Activated naive CD4-positive, alpha-beta T cell treated with anti-CD3 and anti-CD28 coated beads, Interleukin-2, amount 10 ng/mL, durations not matched to agents 7 days and 5 days (primary cell): ENCODE measurements at places on chromosomes 1 and 21.

GRCh38 chr1:212328248-212328647 is 43.0 kb downstream of the PPP2R5A start:
- peaks cover 25% of the 10 kb centered on the region for H3K36me3 ChIP-seq
- H3K4me1 ChIP-seq, result peaks cover 7% of the 10 kb centered on the region
- H3K27ac ChIP-seq, result no peak overlapping the region
- no peak for DNase-seq
- H3K27me3 ChIP-seq, result no peaks in the 10 kb centered on the region

DNA sequence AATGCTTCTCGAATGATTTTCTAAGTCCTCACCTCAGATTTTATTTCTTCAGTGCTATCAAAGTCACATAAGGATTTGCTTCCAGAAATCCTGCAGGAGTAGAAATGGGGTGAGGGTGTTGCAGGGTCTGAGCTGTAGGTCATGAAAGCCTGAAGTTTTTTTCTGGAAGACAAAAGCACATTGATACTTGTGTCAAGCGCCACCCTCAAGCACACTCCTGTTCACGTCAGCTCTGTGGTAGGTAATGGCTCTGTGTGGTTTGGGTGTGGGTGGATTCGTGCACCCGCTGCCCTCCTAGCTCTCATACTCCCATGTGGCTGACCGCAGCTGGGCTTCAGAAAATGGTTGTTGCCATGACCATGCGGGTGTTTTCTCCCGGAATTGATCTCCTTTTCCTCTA is 39.9 kb downstream of the AKNAD1 start:
- no peak overlapping the region for H3K27ac ChIP-seq
- H3K4me1 ChIP-seq, result no peaks in the 10 kb centered on the region
- no peaks in the 10 kb centered on the region for H3K36me3 ChIP-seq
- H3K27me3 ChIP-seq, result peaks cover 26% of the 10 kb centered on the region

DNA sequence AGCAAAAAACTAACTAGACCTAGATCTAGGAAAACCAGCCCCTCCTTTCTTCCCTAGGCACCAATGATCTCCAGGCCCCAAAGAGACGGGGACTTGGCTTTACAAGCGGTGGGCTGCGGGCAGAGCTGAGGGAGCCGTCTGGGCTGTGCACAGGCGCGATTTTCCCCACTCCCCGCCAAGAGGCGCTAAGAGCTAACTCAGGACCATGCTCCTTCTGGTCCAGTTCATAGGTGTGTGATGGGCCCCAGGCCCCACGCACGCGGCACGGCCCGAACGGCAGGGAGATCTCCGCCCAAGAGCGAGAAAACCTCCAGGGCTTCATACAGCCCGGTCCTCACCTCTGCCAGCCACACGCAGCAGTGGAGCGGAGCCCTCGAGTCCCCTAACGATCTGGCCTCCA is 7.5 kb upstream of the GPR153 start:
- no peak overlapping the region for H3K4me3 ChIP-seq
- H3K27me3 ChIP-seq, result peaks cover 3% of the 10 kb centered on the region
- no peak overlapping the region for H3K27ac ChIP-seq
- no peak for DNase-seq

DNA sequence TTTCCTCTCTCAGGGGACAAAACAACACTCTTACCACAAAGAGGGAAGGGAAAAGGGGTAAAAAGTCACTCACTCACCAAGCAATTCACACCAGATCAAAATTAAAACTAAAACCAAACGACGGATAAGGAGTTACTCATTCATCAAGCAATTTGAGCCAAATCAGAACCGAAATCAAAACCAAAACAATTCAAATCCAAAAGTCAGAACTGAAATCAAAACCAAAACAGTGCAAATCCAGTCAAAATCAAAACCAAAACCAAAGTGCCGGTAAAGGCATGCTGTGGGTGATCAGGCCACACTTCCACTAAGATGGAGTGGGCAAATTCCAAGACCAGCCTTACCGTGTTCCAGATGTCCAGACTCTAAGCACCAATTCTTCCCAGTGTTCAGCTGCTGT is 717.9 kb downstream of the AMY1C start:
- H3K4me1 ChIP-seq, result peaks cover 3% of the 10 kb centered on the region
- no peaks in the 10 kb centered on the region for H3K36me3 ChIP-seq
- H3K27me3 ChIP-seq, result no peaks in the 10 kb centered on the region
- no peak overlapping the region for H3K27ac ChIP-seq
- DNase-seq, result no peak

DNA sequence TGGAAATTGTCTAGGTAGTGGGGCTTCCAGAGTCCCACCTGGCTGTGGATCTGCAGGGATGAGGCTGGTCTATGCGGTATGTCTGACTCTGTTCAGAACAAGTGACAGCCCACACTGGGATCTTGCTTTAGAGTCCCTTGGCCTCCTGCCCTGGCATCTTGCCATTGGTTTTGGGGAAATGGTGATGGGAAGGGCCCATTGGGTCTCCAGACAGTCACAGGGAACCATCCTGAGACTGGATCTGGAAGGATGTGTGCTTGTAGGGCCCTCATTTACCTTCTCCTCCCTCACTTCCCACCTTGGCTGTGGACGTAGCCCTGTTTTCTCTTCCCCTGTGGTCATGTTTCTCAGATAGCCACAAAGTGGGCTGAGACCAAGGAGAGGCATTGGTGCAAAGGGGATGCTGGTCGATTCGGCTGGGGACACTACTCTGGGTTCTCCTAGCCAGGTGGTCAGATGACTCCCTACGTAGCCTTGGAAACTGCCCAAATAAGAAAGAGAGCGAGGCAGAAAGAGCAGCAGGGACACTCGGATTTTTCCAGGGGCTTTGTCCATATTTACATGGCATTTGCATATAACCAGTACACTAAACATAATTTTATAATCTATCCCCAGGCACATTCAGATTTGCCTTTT is 15.1 kb downstream of the SOX13 start:
- H3K27me3 ChIP-seq, result peaks cover 19% of the 10 kb centered on the region
- H3K36me3 ChIP-seq, result no peaks in the 10 kb centered on the region
- no peak overlapping the region for H3K27ac ChIP-seq
- no peaks in the 10 kb centered on the region for H3K4me1 ChIP-seq

DNA sequence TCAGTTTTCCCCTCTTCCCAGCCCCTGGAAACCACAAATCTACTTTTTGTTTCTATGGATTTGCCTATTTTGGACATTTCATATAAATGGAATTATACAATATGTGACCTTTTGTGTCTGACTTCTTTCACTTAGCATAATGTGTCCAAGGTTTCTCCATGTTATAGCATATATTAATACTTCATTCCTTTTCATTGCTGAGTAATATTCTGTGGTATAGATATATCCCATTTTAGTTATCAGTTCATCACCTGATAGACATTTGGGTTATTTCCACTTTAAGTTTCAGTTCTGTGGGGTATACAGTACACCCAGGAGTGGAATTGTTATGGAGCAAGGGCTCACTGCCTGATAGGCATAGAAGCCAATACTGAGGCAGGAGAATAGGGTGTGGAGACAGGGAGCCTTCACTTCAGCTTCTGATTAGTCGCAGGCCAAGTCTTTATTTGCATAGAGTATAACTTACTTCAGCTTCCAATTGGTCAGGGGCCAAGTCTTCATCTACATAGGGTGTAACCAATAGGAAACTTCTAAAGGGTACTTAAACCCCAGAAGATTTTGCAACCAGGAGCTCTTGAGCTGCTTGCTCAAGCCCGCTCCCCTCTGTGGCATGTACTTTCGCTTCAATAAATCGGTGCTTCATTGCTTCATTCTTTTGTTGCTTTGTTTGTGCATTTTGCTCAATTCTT is 8.3 kb upstream of the NVL start:
- peaks cover 14% of the 10 kb centered on the region for H3K36me3 ChIP-seq
- peaks cover 21% of the 10 kb centered on the region for H3K27me3 ChIP-seq
- H3K4me1 ChIP-seq, result peaks cover 23% of the 10 kb centered on the region
- no peak overlapping the region for H3K27ac ChIP-seq
- no peak overlapping the region for H3K4me3 ChIP-seq

DNA sequence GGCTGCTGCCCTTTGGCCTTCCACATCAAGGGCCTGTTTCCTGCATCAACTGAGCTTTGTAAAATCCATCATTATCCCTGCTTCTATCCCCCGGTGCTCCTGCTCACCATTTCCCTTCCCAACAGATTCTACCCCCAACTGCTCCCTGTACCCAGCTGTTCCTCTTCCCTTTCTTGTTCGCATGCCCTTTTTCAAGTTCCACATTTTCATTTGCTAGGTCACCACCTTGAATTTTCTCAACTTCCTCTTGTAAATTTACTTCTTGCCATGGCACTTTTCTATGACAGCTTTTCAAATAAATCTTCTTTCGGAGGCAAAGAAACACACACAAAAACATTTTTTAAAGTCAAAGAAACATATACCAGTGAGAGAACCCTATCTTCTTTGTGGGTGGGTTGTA is 330.5 kb upstream of the ADGRL2 start:
- no peak overlapping the region for H3K4me3 ChIP-seq
- H3K4me1 ChIP-seq, result no peaks in the 10 kb centered on the region
- H3K27me3 ChIP-seq, result no peaks in the 10 kb centered on the region
- no peaks in the 10 kb centered on the region for H3K36me3 ChIP-seq
- H3K27ac ChIP-seq, result no peak overlapping the region
- no peak for DNase-seq

GRCh38 chr1:37255136-37255795 is 219.1 kb upstream of the ZC3H12A start:
- peak; percentile 50 for DNase-seq
- no peaks in the 10 kb centered on the region for H3K4me1 ChIP-seq
- no peaks in the 10 kb centered on the region for H3K36me3 ChIP-seq
- no peak overlapping the region for H3K4me3 ChIP-seq

DNA sequence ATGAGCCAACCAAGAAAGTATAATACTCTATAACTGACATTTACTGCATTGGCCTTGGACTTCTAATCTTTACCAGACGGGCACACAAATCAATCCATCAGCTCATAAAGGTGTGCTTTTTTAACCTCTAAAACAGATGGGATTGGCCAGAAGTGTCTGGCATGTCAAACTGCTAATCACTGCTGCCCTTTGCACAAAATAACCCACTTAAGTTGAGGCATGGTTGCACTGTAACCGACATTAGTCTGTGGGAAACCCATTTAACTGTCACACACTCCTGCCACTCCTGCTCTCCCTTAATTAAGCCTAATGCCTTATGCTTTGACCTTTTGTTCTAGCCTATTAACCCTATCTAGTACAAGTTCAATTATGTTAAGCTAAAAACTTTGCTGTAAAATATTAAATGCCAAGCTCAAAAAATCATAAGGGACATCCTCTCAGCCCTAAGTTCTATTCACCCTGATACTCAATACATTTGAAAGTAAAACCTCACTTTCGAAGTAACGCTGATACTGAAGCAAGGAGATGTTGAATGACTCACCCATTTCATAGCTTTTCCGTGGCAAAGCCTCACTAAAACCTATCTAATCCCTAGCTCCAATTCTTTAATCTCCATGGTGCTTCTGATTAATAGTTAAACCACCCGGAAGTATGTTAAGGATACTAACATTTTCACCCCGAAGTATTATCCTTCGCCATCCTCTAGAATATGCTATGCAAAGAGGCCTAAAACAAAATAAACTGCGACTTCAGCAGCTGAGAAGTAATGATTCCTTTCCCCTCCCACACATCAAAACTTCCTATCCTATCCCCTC is 12.9 kb downstream of the NRIP1 start:
- H3K36me3 ChIP-seq, result no peaks in the 10 kb centered on the region
- peak overlapping the region; percentile 26 for H3K27ac ChIP-seq
- peaks cover 45% of the 10 kb centered on the region for H3K4me1 ChIP-seq
- no peak for DNase-seq

DNA sequence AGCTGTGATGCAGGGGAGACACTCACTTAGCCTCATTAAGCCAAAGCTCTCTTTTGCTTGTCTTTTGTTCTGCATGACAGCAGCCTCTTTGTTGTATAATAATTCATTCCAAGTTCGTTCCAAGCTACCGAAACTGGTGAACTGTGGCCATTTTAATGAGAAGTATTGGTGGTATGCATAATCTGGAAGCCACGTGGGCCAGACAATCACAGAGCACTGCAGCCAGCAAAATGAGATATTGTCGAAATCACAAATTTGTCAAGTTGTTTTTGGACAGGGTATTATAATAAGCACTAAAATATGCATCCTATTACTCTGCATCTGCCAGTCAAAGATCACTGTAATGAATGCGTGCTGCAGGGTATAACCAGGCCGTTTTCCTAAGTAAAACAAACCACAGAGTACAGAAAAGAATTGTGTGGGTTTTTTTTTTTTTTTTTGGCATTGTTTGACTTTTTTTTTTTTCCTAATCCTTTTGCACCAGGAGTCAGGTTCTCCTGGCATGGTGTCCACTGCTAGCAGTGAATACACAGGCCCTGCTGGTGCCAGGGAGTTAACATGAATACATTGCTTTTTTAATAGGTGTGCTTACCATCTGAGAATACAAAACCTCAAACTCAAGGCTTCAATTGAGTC is 423.9 kb downstream of the PTBP2 start:
- no peak overlapping the region for H3K27ac ChIP-seq
- no peak overlapping the region for H3K4me3 ChIP-seq
- H3K36me3 ChIP-seq, result no peaks in the 10 kb centered on the region
- no peak for DNase-seq

GRCh38 chr1:111920221-111921024 is 69.0 kb downstream of the KCND3 start:
- no peaks in the 10 kb centered on the region for H3K36me3 ChIP-seq
- no peaks in the 10 kb centered on the region for H3K4me1 ChIP-seq
- no peak overlapping the region for H3K27ac ChIP-seq
- DNase-seq, result no peak
- H3K27me3 ChIP-seq, result peaks cover 22% of the 10 kb centered on the region

DNA sequence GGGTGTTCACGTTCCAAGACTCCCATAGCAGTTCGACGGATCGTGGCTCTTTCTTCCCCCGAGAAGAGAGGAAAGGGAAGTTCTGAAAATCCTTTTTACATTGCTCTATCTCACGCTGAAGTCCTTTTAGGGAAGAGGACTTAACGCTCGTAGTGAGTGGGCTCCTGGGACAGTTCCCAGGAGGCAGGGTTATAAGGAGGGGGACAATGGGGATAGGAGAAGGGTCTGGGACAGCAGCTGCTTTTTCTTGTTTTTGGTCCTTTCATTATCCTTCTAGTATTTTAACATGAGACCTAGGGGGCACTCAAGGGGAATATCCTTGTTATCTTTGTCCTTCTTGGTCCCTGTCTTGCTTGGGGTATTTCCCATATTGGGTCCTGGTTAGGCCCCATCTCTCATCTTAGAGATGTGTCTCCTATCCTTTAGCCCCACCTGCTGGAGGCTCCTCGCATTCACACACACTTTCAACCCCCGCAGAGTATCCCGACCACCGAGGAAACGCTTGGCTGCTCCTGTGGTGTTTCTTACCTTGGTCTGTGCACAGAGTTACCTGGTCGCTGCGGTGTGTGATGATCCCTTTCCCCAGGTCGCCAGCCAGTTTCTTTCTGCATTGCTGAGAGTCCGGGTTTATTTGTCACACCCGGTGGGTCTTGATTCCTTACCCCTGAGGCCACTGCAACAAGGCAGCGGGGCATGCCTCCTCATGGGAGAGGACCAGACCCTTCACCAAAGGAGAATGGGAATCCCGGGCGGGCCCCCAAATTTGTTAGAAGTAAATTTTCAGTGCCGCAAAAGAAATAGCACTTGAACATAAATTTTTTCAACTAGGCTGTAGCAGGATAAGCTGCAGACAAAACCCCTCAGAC is 29.7 kb downstream of the SCCPDH start:
- H3K4me3 ChIP-seq, result no peak overlapping the region
- DNase-seq, result peak; percentile 72
- no peaks in the 10 kb centered on the region for H3K4me1 ChIP-seq
- H3K27me3 ChIP-seq, result no peaks in the 10 kb centered on the region
